Type B pancreatic cell (in vitro differentiated cells): ENCODE measurements at places on chromosomes 3 and 15.

GRCh38 chr3:111848283-111848682 is 10.8 kb upstream of the PHLDB2 start:
- no peak for DNase-seq

GRCh38 chr3:172259726-172260248 is 188.5 kb downstream of the GHSR start:
- no peak for DNase-seq

DNA sequence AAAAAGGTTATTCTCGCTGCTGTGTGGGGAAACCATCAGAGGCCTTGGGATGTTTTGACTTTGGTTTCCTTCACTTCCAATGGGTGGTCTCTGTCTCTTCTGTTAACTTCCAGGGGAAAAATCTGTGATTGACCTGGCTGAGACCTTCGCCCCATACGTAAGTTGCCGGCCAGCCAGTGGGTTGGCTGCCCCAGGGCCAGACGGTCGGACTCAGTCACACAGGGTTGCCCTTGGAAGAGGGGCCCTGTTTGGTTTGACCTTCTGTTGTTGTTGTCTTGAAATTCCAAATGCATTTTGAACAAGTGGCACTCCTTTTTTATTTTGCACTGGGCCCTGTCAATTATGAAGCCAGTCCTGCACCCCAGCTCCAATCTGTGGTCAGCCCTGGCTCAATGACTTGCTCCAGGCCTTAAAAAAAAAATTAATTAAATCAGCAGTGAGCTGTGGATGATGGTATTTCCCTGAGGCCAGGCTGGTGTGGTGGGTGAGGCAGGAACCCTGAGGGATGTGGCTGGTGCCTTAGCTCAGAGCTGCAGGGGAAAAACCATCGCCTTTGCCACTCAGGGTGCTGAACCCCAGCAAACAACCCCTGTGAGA is 4.5 kb downstream of the FAM107A start:
- no peak for DNase-seq

GRCh38 chr15:83694015-83694414 is 40.1 kb downstream of the ADAMTSL3 start:
- DNase-seq, result no peak

- no peak for DNase-seq
These were observed 32.3 kb downstream of the CASR start for GRCh38 chr3:122215592-122216298.

GRCh38 chr15:36844534-36844998 is 255.8 kb downstream of the MEIS2 start:
- no peak for DNase-seq

DNA sequence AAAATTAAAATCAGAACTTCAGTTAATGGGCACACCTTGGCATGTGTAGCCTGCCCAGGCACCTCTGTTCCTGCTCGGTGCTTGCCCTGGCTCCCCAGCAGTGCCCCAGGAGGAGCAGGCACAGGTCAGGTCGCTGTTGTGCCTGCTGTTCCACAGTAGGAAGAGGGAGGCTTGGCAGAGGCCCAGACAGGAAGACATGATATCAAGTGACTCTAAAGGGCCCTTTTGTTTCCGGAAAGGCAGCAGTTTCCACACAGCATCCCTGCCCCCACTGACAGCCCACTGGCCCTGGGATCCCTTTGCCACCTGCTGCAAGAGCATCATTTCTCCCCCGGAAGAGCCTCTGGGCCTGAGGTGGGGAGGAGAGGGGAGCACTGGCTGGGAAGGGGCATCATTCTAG is 40.5 kb upstream of the HES1 start:
- no peak for DNase-seq

DNA sequence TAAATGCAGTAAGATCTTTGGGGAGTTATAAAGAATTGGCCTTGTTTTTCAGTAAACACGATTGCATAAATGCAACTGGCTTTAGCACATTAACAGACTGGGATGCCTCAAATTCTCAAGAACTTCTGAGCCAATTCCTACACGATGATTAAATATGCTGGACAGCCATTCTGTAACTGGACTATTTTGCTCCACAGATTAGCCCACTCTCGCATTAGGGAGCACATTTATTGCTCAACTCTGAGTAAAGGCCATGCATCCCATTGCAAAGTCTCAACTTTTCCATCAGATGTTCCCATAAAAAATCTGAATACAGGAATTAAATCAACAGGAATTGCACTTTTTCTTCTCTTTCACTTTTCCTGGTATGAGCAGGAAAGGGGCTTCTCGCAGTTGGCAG is 66.7 kb upstream of the PRICKLE2 start:
- DNase-seq, result no peak

- no peak for DNase-seq
These were observed 631.0 kb upstream of the GRM7 start for GRCh38 chr3:6229778-6230410.

DNA sequence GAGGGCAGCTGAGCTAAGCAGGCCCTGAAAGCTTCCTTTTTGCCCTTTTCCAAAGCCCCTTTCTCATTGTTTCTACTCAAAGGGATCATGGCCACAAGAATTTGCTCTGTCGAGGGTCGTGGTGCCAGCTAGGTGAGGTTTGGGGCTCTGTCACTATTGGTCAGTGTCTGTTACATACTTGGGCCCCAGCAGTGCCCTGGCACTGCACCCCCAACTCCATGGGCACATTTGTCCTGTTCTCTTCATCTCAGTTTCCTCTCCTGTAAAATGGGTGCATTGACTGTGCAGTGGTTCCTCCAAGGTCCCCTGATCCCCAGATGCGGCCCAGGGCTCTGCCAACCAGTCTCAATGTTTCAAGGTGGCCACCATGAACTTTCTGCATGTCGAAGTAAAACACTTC is 62.1 kb downstream of the SLC6A6 start:
- no peak for DNase-seq

DNA sequence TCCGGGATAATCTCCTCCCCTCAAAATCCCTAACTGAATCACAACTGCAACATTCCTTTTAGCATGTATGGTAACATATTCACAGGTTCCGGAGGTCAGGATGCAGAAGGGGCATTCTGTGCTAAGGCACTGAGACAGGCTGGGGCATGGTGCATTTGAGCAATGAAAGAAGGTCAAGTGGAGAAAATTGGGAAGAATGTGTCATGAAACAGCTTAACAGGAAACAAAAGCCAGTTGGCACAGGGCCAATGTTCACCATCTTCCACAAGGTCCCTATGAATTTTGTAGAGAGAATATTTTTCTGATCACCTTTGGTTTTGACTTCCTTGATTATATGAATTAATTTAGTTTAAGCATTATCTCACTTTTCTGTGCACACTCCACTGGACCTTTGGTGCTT is 587.7 kb upstream of the NR2F2 start:
- DNase-seq, result no peak

GRCh38 chr15:65595960-65596359 is 15.0 kb downstream of the INTS14 start:
- no peak for DNase-seq

- no peak for DNase-seq
These were observed 109.4 kb upstream of the THSD4 start for GRCh38 chr15:71005895-71006294.

DNA sequence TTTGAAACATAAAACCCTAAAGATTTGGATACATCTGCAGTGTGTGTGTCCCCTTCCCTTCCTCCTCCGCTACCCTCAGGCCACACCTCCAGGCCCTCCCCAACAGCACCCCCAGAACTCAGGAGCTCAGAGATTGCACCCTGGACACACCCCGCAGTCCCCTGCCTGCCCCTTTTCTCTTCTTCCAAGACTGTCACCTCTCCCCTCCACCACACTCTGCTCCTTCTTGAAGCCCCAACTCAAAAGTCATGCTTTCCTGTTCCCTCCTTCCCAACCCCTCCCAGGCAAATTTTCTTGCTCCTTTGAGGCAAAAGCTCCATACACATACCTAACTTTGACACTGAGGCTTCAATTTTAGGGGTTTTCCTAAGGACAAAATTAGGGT is 285.7 kb upstream of the STT3B start:
- DNase-seq, result no peak

DNA sequence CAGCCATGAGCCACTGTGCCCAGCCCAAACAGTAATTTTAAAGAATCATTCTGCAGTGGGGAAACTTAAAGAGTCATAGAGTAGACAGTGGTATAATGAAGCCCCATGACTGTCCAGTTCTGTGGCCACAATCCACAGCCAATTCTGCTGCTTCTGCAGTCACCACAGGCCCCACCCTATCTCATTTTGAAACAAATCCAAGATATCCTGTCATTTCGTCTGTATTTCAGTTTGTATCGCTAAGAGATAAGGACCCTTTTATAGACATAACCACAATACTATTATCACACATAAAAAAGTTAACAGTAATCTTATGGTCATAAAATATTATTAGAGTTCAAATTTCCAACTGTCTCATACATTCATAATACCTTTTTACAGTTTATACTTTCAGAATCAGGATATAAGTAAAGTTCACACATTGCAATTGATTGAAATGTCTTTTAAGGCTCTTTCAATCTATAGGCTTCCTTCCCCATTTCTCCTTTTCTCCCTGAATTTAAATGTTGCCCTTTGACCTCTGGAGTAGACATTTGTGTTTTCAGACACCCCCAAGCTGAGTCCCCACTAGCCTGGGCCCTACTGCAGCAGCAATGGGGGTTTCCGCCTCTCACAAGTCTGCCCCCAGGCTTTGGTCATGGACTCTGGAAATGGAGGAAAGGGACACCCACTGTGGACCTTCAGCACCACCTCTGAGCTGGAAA is 4.2 kb upstream of the NUP210 start:
- no peak for DNase-seq

DNA sequence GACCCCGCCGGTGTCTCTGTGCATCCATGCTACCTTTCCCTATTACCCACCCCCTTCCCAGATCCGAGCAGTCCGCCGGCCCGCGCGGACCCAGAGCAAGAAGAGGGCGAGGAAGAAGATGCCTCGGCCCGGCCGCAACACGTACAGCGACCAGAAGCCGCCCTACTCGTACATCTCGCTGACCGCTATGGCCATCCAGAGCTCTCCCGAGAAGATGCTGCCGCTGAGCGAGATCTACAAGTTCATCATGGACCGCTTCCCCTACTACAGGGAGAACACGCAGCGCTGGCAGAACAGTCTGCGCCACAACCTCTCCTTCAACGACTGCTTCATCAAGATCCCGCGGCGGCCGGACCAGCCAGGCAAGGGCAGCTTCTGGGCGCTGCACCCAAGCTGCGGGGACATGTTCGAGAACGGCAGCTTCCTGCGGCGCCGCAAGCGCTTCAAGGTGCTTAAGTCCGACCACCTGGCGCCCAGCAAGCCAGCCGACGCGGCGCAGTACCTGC is 788 bp downstream of the FOXB1 start:
- no peak for DNase-seq

GRCh38 chr3:153247331-153248330 is 85.6 kb downstream of the RAP2B start:
- no peak for DNase-seq

DNA sequence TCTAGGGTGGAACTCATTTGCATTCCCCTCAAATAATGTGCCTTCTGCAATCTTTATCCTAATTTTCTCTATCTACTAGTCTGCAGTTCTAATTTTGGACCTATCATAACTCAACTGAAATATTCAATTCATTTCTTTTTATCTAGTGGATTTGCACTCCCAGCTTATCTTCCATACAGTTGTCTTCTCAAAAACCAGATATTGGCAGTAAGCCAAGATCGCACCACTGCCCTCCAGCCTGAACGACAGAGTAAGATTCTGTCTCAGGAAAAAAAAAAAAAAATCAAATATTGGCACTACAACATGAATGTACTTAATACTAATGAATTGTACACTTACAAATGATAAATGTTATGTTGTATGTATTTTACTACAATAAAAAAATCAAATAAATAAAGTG is 18.0 kb upstream of the CHMP2B start:
- DNase-seq, result no peak

- no peak for DNase-seq
These were observed 58.2 kb downstream of the PHLDB2 start for GRCh38 chr3:111917300-111917699.

- DNase-seq, result no peak
These were observed 19.6 kb downstream of the CLK3 start for GRCh38 chr15:74635228-74635627.

GRCh38 chr15:55407498-55408011 is 604 bp downstream of the CCPG1 start:
- no peak for DNase-seq

GRCh38 chr3:138367911-138368310 is 19.5 kb downstream of the MRAS start:
- no peak for DNase-seq

GRCh38 chr15:33313491-33313890 is 2.7 kb downstream of the RYR3 start:
- no peak for DNase-seq

GRCh38 chr3:52120556-52121463 is 33.4 kb downstream of the POC1A start:
- no peak for DNase-seq

GRCh38 chr15:87764461-87765240 is 491.9 kb downstream of the NTRK3 start:
- no peak for DNase-seq

GRCh38 chr3:122364490-122364889 is 18.5 kb downstream of the MIX23 start:
- DNase-seq, result no peak

GRCh38 chr3:100781301-100781700 is 72.0 kb downstream of the TFG start:
- DNase-seq, result no peak

- no peak for DNase-seq
These were observed 36.6 kb downstream of the MRAS start for GRCh38 chr3:138384976-138385375.

DNA sequence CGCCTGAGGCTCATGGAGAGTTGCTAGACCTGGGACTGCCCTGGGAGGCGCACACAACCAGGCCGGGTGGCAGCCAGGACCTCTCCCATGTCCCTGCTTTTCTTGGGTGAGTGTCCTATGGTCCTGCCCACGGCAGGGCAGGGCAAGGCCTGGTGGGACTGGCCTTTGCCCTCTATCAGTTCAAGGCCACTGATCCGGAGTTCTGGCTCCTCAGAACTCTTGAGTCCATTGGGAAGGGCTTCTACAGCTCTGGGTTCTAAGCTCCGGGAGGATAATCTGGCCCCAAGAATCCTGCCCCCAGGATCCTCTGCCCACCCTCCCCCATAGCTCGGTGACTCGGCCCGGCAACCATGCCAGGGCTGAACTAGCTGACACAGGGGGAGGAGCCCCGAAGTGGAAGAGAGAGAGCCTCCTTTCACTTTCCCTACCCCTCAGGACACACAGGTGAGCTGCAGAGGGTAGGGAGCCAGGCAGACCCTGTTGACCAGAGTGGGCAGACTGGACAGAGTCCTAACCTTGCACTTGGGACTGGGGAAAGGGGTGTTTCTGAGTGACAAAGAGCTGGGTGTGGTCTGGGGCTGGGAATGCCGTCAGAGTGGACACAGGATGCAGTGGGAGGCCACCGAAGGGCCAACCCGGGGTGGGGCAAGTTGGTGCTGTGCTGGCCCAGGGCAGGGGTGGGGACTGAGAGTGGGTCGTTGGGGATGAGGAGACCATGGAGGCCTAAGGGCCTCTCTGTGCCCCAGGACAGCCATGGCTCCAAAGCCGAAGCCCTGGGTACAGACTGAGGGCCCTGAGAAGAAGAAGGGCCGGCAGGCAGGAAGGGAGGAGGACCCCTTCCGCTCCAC is 664 bp downstream of the PARP3 start:
- DNase-seq, result no peak
